ENCODE measurements at places on chromosomes 6 and 20. TPM values are rescaled to one million over a fixed set of nuclear protein-coding genes. Genes with fewer than 3 reads are reported as not detected.

DNA sequence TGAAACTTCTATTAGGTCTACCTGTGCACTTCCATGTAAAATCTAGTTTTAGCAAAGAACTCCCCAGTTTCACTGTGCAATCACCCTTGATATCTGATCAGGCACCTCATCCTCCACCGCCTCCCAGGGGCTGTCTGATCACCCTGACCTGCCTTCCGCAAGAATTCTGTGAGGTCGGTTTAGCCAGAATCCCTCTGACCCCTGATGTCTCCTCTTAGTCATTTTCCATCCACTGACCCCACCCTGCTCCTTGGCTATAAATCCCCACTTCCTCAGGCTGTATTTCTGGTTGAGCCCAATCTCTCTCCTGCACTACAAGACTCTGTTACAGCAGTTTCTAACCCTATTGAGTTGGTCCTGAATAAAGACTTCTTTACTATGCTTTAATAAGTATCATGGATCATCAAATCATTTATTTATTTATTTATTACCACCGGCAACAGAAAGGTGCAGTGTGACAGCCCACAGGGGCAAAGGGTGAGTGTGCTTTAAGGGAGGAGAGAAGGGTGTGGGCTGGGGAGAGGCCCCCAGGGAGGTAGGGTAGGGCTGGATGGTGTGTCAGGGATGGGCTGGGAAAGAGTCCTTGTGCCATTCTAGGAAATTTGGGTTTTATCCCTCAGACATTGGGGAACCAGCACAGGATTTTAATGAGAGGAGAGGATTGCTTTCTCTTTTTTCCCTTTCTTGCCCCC is 11.2 kb upstream of the SERPINB6 start:
- peak overlapping the region; percentile 68 for H3K27ac ChIP-seq
- no peaks in the 10 kb centered on the region for H3K27me3 ChIP-seq
- no peaks in the 10 kb centered on the region for H3K36me3 ChIP-seq
- no peak overlapping the region for H3K4me3 ChIP-seq

DNA sequence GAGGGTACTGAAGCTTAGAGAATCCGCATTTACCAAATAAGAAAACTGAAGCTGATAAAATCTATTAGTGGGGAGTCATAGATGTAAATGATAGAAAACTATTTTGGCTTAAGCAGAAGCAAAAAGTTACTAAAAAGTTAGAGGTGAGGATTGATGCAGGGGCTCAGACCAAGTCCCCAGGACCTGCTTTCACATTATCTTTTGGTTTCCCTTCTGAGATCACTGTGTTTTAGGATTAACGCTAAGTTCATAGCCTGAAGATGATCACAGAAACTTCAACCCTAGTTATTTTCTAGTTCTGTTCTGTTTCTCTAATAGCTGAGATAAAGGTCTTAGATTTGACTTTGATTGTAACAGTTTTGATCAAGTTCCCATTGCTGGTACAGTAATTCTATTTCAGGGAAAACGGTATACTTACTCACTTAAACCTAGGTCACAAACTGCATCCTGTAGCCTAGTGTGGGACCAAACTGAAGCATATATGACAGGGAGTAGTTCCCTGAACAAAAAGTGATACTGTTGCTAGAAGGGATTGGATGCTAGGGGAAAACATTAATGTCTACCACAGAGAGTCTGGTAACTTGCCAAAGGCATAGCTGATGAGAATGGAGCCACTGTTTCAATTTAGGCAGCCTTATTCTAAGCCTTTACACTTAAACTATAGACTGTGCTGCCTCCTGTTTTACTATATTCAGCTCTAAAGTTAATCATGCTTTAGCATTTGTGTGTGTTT is 13.1 kb downstream of the CYB5R4 start:
- no peak for DNase-seq
- no peaks in the 10 kb centered on the region for H3K27me3 ChIP-seq
- H3K36me3 ChIP-seq, result peaks cover 4% of the 10 kb centered on the region
- no peak overlapping the region for H3K27ac ChIP-seq
- no peak overlapping the region for H3K4me3 ChIP-seq

DNA sequence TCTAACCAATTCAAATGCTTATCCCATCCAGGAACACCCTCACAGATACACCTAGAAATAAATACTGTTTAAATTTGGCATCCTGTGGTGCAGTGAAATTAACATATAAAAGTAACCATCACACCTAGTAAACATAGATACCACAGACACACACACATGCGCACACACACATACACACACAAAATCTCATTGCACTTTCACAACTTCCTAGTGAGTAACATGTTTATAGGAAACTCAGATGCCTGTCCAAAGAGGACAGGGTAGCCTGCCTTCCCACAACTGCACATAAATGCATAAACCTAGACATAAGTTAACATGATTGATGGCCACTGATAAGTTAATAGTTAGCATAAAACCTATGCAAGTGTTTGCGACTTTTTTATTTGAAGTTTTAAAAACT is 56.8 kb downstream of the LRRC1 start:
- H3K36me3 ChIP-seq, result no peaks in the 10 kb centered on the region
- no peak for DNase-seq
- H3K27ac ChIP-seq, result no peak overlapping the region
- no peak overlapping the region for H3K4me3 ChIP-seq
- no peaks in the 10 kb centered on the region for H3K27me3 ChIP-seq

DNA sequence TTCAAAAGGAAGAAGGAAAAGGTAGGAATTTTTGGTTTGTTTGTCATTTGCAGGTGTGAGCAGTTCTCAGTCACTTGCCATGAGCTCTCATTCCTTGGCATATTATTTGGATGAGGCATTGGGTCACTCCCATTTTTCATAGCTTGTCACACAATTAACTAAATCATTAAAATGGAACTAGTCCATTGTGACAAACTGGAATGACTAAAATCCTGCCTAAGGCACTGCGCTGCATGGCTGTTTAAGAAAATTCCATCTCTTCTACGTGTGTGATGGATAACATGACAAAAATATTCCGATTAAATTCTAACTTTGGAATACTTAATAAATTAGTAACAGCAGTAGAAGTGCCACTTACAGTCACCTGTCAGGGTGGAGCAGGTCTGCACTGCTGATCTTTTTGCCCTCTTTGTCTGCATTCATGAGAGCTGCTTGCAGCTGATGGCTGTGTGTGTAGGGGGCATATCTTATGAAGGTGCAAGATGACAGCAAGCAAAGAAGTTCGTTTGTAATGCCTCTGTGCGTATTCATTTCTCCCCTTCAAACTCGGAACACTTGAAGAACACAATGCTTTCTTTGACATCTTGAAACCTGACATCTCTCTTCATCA is 1292.6 kb upstream of the MAP3K7 start:
- no peak overlapping the region for H3K4me3 ChIP-seq
- no peak for DNase-seq
- no peaks in the 10 kb centered on the region for H3K27me3 ChIP-seq

DNA sequence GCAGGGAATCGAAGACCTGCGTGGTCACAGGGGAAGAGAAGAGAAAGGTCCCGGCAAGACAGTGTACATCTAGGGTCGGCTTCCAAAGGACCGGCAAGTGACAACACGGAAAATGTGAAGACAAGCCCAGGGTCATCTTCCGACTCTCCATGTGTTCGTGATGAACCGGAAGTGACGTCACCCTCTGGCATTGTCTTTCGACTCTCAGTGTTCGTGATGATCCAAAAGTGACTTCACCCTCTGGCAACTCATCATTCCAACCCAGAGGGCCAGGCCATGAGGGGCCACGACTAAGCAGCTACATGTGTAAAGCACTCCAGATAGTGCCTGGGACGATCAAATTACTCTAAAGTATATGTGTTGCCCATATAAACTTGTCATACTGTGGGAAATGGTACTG is 290.8 kb downstream of the THBS2 start:
- no peaks in the 10 kb centered on the region for H3K27me3 ChIP-seq
- H3K4me3 ChIP-seq, result no peak overlapping the region
- no peak for DNase-seq
- H3K27ac ChIP-seq, result no peak overlapping the region
- no peaks in the 10 kb centered on the region for H3K36me3 ChIP-seq
- H3K4me1 ChIP-seq, result peaks cover 21% of the 10 kb centered on the region

- peaks cover 21% of the 10 kb centered on the region for H3K4me1 ChIP-seq
- peaks cover 38% of the 10 kb centered on the region for H3K27me3 ChIP-seq
- no peak for DNase-seq
- H3K4me3 ChIP-seq, result no peak overlapping the region
- H3K27ac ChIP-seq, result no peak overlapping the region
Observed at GRCh38 chr20:25076201-25076600, 5.7 kb downstream of the VSX1 start.

GRCh38 chr6:79687759-79688158 is 56.6 kb downstream of the SH3BGRL2 start:
- H3K27me3 ChIP-seq, result no peaks in the 10 kb centered on the region
- DNase-seq, result no peak
- no peak overlapping the region for H3K27ac ChIP-seq
- H3K4me1 ChIP-seq, result peaks cover 11% of the 10 kb centered on the region
- H3K36me3 ChIP-seq, result no peaks in the 10 kb centered on the region
- H3K4me3 ChIP-seq, result no peak overlapping the region

DNA sequence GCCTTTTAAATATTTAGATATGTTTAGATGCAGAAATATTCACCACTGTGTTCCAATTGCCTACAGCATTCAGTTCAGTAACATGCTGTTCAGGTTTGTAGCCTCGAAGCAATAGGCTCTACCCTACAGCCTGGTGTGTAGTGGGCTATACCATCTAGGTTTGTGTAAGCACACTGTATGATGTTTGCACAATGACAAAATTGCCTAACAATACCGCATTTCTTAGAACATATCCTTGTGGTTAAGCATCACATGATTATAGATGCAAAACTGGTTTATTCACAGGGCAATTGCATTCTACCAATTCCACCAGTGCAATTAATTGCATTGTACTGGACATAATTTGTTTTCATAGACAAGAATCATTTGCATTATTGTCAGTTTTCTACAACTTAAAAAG is 7.9 kb upstream of the SLC22A16 start:
- H3K36me3 ChIP-seq, result no peaks in the 10 kb centered on the region
- peak; percentile 37 for DNase-seq
- H3K4me1 ChIP-seq, result no peaks in the 10 kb centered on the region
- no peak overlapping the region for H3K27ac ChIP-seq
- H3K4me3 ChIP-seq, result no peak overlapping the region
- H3K27me3 ChIP-seq, result no peaks in the 10 kb centered on the region

DNA sequence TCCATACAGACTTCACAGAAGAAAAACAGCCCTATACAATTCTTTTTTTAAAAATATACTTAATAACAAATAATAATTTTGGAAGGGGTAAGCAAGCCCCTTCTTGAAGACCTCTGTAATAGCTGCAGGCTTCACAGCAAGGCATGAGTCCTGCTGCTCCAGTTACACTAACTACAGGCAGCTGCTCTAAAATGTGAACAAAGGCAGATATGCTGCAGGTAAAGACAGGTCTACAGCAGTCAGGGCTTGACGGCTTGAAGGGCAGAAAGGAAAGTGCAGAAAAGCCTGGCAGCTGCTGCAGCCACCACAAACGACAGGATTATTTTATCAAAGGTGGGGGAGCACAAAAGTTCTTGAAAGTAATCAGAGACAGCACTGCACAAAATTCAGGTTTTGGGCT is 11.3 kb downstream of the FAXC start:
- no peaks in the 10 kb centered on the region for H3K27me3 ChIP-seq
- H3K36me3 ChIP-seq, result no peaks in the 10 kb centered on the region
- no peak overlapping the region for H3K4me3 ChIP-seq
- peak overlapping the region; percentile 94 for H3K27ac ChIP-seq
- DNase-seq, result no peak
- peaks cover 41% of the 10 kb centered on the region for H3K4me1 ChIP-seq

DNA sequence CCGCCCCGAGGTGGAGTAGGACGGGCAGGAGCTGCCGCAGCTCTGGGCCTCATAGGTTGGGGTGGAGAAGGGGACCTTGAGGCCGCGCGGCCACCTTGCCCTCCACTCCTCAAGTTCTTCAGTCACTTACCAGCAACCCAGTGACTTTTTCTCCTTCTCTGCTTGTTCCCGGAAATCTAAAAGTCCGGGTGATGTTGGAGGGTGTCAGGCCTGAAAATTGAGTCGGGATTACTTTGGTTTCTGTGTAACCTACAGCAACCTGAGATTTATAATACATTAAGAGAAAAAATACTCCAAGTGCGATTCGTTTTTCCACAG is 338 bp downstream of the RWDD1 start:
- peak overlapping the region; percentile 86 for H3K27ac ChIP-seq
- no peaks in the 10 kb centered on the region for H3K27me3 ChIP-seq
- no peak for DNase-seq
- H3K36me3 ChIP-seq, result peaks cover 6% of the 10 kb centered on the region
- H3K4me3 ChIP-seq, result peak overlapping the region; percentile 84
- peaks cover 48% of the 10 kb centered on the region for H3K4me1 ChIP-seq

GRCh38 chr6:148557796-148558321 is 189.0 kb upstream of the UST start:
- H3K4me3 ChIP-seq, result no peak overlapping the region
- DNase-seq, result no peak
- peaks cover 14% of the 10 kb centered on the region for H3K4me1 ChIP-seq
- H3K36me3 ChIP-seq, result no peaks in the 10 kb centered on the region
- H3K27me3 ChIP-seq, result no peaks in the 10 kb centered on the region
- no peak overlapping the region for H3K27ac ChIP-seq

DNA sequence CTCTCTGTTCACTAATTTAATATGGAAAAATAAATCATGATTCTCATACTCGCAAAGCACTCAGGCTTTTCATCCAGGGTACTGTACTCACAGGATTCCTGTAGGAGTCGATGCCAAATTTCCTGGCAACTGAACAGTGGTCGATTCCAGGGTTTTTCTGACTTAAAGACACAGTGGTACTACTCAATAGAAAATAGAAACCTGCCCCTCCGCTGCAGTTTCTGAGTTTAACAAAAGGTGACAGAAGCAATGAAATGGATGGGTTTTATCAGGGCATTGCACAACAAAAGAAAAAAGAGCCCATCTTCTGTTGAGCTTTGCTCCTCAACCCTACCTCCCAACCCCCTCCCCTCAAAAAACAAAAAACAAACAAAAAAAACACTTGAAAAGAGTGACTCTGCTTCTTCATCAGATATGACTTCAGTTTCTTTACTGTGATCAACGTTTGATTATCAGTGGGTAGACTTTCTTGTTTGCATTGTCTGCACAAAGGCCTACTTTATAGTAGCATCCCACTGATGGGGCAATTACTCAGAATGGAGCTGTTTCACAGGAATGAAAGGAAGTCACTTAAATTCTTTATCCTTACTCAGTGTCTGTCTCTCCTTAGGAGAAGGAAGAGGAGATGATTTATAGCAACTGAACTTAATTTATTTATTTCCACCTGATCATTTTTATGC is 96.2 kb upstream of the FOXO3 start:
- no peak for DNase-seq
- no peaks in the 10 kb centered on the region for H3K36me3 ChIP-seq
- no peak overlapping the region for H3K4me3 ChIP-seq
- H3K27me3 ChIP-seq, result no peaks in the 10 kb centered on the region
- H3K4me1 ChIP-seq, result peaks cover 6% of the 10 kb centered on the region

- H3K36me3 ChIP-seq, result no peaks in the 10 kb centered on the region
- no peak for DNase-seq
- no peaks in the 10 kb centered on the region for H3K27me3 ChIP-seq
- H3K27ac ChIP-seq, result no peak overlapping the region
- peaks cover 6% of the 10 kb centered on the region for H3K4me1 ChIP-seq
- H3K4me3 ChIP-seq, result no peak overlapping the region
Observed at GRCh38 chr20:44011251-44011940, 96.7 kb downstream of the TOX2 start.

GRCh38 chr20:56542489-56543030 is 9.5 kb downstream of the FAM209B start:
- no peak for DNase-seq
- no peak overlapping the region for H3K4me3 ChIP-seq
- no peak overlapping the region for H3K27ac ChIP-seq

The CLPSL1 gene
- total RNA-seq, result not detected

The MAFB gene
- 35.5 TPM for total RNA-seq

The AP5S1 gene
- 11.1 TPM for total RNA-seq

The TCF21 gene
- total RNA-seq, result 22.2 TPM

The DEFB129 gene
- total RNA-seq, result not detected

The ZSCAN12 gene
- total RNA-seq, result 5.1 TPM

The F13A1 gene
- total RNA-seq, result 92.8 TPM
